ENCODE measurements at places on chromosomes 6 and 20. TPM values are rescaled to one million over a fixed set of nuclear protein-coding genes. Genes with fewer than 3 reads are reported as not detected.

The SYTL3 gene
- 163 TPM for total RNA-seq

The FABP7 gene
- total RNA-seq: not detected

The TRIM31 gene
- total RNA-seq: not detected

The KIF3B gene
- 40.7 TPM for total RNA-seq

The NKAIN4 gene
- not detected for total RNA-seq

The EPHA7 gene
- total RNA-seq: not detected

DNA sequence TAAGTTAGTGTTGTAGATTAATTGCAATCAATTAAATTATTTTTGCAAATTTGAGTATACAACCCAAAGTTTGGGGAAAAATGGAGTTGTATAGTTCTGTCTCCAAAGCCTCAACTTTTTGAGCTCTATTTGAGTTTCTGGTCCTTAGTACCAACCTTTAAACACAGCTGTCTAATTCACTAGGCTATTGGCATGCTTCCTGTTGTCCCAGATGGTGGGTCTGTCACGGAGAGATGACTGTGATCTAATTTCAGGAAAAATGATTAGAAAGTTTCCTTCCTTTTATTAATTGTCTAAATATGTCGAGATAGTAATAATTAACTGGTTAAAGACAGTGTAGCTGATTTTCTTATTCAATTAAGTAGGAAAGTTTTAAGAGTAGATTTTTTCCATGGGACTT, 109.6 kb downstream of the SCAF8 start:
- DNase-seq: no peak
- no peak overlapping the region for H3K27ac ChIP-seq
- peaks cover 16% of the 10 kb centered on the region for H3K4me1 ChIP-seq
- H3K4me3 ChIP-seq: no peak overlapping the region
- no peaks in the 10 kb centered on the region for H3K27me3 ChIP-seq

- no peak overlapping the region for H3K27ac ChIP-seq
- H3K27me3 ChIP-seq: no peaks in the 10 kb centered on the region
- no peak for DNase-seq
Observed at GRCh38 chr20:42274986-42275385, 656.8 kb upstream of the CHD6 start.

- no peak for DNase-seq
- no peaks in the 10 kb centered on the region for H3K27me3 ChIP-seq
- no peaks in the 10 kb centered on the region for H3K4me1 ChIP-seq
- H3K27ac ChIP-seq: no peak overlapping the region
Observed at GRCh38 chr20:24786646-24787045, 162.4 kb upstream of the CST7 start.

GRCh38 chr6:3423439-3424184, 33.2 kb downstream of the SLC22A23 start:
- H3K27me3 ChIP-seq: no peaks in the 10 kb centered on the region
- no peak for DNase-seq
- H3K36me3 ChIP-seq: no peaks in the 10 kb centered on the region
- H3K4me3 ChIP-seq: no peak overlapping the region

- no peaks in the 10 kb centered on the region for H3K4me1 ChIP-seq
- DNase-seq: no peak
- H3K36me3 ChIP-seq: no peaks in the 10 kb centered on the region
- no peak overlapping the region for H3K27ac ChIP-seq
Observed at GRCh38 chr6:148173548-148173947, 169.1 kb upstream of the SASH1 start.

All from activated CD4-positive, alpha-beta T cell treated with anti-CD3 and anti-CD28 coated beads for 36 hours (primary cell).